ENCODE measurements at places on chromosomes 7 and 10.

- DNase-seq: no peak
Observed at GRCh38 chr10:24292304-24293293, 83.7 kb downstream of the KIAA1217 start.

DNA sequence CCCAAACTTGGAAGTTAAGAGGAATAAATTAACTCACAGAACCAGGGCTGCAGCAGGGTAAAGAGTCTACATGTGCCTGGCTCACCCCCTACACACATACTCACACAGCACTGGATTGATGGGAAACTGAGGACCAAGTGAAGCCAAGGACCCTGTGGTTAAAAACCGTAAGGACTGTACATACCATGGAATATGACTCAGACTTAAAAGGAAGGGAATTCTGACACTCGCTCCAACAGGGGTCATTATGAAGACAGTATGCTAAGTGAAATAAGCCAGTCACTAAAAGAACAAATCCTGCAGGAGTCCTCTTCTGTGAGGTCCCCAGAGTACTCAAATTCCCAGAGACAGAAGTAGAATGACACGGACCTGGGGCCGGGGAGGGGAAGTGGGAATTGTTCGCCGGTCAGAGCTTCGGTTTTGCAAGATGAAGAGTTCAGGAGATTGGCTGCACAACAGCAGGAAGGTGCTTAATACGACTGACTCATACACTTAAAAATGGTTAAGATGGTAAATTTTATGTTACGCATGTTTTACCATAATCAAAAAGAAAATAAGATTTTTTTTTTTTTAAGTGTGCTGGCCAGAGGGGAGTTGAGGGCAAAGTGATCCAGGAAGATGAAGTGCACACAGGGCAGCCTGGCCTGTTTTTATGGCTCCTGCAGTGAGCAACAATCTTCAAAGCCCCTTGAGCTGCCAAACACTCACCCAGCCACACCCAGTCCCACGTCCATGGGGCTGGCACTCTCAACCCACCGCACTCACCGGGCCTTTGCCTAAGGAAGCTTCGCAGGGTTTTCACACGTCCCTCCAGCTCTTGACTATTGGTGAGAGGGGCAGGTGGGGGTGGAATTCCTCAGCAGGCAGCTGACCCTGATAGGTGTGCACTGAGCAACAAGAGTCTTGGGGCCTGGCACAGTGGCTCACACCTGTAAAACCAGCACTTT is 26.4 kb downstream of the DRGX start:
- no peak for DNase-seq

GRCh38 chr7:27533652-27534081 is 129.0 kb downstream of the HIBADH start:
- DNase-seq: no peak

- DNase-seq: no peak
Observed at GRCh38 chr10:104336821-104337467, 1.3 kb downstream of the ITPRIP start.

- no peak for DNase-seq
Observed at GRCh38 chr7:107934991-107935770, 44.2 kb downstream of the DLD start.

GRCh38 chr10:36450380-36450779 is 675.0 kb upstream of the ANKRD30A start:
- peak; percentile 45 for DNase-seq

DNA sequence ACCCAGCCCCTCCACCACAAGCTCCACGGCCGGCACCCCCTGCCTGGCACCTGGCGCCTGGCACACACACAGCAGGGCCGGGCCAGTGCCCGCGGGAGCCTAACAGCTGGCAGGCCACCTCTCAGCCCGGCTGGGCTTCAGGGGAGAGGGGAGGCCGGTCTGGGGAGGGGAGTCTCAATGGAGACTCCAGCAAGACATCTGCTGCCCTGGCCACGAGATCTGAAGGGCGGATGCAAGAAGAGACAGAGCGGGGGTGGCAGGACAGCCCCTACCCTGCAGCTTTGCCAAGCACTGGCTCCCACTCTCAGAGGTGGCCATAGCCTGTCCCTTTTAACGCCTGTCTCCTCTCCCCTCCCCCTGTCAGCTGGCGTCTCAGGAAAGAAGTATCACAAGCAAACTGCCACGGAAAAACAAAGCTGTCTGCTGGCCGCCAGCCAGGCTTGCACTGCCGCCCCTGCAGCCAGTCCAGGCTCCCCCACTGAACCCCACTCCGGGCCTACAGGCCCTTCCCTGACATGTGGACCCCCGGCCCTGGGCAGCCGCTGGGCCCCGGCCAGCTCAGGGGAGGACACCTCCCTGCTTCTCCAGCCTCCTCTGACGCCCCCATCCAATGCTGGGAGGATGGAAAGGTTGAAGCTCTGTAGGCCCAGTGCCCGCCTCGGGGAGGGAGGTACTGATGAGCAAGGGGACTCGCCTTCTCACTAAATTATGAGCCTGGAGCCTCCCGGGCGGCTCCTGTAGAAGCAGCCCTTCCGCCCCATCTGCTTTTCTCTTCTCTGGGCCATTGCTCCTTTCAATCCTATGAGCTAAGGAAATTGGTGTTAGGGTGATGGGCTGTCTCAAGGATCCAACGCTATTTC is 178.4 kb downstream of the ARHGAP12 start:
- DNase-seq: peak; percentile 42

DNA sequence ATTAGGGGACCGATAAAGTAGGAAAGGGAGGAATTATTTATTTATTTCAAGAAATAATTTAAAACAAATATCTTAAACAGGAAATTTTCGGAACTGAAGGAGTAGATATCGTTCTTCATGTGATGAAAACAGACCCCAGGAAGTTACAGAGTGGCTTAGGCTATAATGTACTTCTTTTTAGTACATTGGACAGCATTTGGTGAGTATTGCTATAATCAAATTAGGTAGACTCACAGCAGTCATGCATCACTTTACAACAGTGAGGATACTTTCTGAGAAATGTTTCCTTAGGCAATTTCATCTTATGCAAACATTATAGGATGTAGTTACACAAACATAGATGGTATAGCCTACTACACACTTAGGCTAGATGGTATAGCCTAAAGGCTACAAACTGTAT is 33.0 kb downstream of the FAM237B start:
- DNase-seq: no peak

GRCh38 chr10:121854809-121855445 is 72.9 kb downstream of the ATE1 start:
- DNase-seq: no peak

GRCh38 chr7:8285155-8285554 is 23.2 kb upstream of the ICA1 start:
- DNase-seq: no peak

DNA sequence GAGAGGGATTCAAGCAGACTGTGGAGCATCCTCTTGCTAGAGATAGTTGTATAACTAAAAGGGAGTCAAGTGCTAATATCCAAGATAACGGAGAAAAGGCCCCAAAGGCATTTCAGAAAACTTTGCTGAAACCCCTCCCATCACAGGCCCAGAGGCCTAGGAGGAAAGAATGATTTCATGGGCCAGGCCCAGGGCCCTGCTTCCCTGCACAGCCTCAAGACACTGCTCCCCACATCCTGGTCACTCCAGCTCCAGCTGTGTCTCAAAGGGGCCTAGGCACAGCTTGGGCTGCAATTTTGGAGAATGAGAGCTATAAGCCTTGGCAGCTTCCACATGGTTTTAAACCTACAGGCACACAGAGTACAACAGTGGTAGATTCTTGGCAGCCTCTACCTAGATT is 85.6 kb downstream of the OR13A1 start:
- DNase-seq: no peak

DNA sequence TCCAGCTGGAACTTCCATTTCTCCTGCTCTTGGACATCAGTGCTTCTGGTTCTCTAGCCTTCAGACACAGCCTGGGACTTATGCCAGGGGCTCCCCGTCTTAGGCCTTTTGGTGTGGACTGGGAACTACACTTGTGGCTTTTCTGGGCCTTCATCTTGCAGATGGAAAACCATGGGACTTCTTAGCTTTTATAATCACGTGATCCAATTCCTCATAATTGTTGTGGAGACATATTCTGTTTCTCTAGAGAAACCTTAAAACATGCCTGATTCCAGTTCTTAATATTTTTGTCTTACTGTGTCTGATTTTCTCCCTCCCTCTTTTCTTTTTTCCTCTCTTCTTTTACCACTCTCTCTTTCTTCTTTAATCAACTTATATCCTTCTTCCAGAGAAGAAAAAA is 224.2 kb upstream of the FOXP2 start:
- no peak for DNase-seq

DNA sequence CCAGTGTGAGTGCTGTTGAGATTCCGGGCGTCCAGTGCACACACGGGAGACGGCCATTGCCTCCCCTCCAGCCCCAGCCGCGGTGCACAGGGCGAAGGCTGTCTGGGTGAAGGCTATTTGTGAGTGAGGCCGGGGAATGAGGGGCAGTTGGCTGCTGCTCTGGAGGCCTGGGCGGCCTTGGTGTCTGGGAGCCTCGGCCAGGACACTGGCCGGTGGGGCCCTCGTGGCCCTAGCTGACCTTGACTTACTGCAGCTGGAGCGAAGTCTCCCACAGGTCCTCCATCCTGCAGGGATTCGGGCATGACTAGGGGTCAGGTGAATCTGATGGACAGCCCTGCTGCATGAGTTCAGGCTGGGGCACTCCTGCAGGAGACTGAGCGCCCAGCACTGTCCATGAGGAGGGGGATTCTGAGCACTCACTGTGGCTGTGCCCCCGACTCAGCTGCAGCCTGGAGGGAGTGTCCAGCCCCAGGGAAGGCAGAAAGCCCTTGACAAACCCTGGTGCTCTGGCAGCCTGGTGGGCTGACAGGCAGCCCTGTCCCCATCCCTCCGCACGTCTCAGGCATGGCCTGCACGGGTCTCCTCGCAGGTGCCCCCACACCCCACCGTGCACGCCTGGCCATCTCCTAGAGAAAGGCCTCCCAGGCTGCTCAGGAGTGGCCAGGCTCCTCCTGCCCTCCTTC is 52.7 kb upstream of the FAM20C start:
- no peak for DNase-seq

DNA sequence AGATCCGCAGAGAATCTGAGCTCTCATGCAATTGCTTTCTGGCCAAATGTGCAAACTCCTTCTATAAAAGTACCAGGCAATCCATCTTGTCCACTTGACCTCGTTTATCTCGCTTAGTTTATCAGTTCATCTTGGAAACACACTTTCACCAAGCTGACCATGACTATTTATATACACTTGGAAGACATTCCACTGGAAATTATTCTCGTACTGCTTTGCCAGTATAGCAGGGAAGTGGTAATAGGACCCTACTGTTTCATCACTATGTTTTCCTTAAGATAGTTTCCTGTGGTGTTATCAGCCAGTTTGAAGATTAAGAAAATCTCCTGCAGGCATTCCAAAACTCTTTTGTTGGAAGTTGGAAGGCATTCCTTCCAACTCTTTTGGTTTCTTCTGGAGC is 115.3 kb upstream of the FAM171A1 start:
- DNase-seq: no peak

- DNase-seq: no peak
Observed at GRCh38 chr10:11019724-11020547, 2.3 kb downstream of the CELF2 start.

DNA sequence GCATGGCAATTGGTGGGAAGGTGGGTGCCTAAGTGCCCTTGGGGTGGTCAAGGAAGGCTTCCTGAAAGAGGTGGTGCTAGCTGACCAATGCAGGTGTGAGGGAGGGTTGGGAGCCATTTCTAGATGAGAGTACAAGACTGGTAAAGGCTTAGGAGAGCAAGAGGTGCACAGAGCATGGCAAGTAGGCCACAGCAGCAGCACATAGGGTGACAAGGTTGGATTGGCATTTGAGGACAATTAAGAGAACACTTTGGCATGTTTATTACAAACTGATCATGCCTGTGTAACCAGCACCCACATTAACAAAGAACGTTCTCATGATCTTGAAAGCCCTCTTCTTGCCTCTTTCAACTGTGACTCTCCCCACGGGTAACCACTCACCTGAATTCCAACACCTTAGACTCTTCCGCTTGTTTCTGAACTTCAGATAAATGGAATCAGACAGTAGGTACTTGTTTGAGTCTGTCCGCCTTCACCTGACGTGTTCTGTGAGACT is 107.6 kb downstream of the MYL10 start:
- DNase-seq: no peak

GRCh38 chr7:157097056-157097329 is 41.7 kb upstream of the UBE3C start:
- no peak for DNase-seq

GRCh38 chr7:98785929-98786571 is 83.8 kb downstream of the TMEM130 start:
- DNase-seq: no peak

DNA sequence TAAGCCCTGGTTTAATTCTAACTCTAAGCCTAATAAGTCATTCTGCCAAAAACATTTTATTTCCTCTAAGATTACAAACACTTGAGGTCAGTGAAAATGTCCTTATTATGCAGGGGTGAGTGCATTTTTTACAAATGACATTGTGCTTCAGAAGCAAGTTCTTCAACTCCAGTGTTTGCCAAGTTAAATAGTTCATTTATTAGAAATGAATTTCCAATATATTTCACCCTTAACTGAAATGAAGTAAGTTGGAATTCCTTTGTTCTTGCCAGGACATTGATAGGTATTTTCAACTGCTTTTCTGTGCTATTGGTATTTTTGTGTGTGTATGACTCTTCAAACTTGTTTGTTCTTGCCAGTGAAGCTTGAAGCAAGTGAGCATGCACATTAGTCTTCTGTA is 89.5 kb upstream of the CCDC6 start:
- DNase-seq: no peak

- no peak for DNase-seq
Observed at GRCh38 chr7:47837826-47838225, 110.4 kb downstream of the PKD1L1 start.

GRCh38 chr10:108327706-108328105 is 1163.2 kb upstream of the SORCS1 start:
- DNase-seq: no peak

- no peak for DNase-seq
Observed at GRCh38 chr10:49254556-49255318, 44.2 kb upstream of the C10orf71 start.

- no peak for DNase-seq
Observed at GRCh38 chr7:120404042-120404441, 131.1 kb downstream of the KCND2 start.

GRCh38 chr10:17024461-17024860 is 105.2 kb downstream of the CUBN start:
- no peak for DNase-seq

DNA sequence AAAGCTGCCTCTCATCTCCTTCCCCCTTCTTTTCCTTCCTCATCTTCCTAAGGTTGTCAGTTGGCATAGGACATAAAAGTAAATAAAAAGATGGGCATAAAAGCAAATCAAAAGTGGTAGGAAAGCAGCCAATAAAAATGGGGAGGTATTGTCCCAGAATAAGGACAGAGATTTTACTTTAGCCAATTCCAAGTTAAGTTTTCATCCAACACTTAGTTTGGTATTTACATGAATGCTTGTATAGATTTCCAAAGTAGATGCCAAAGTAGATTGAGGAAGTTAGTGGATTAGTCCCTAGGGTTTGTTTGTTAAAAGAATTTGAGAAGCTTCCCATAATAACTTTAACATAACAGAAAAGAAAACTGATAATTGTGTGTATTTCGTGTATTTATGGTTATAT is 33.7 kb downstream of the HDAC9 start:
- no peak for DNase-seq

GRCh38 chr7:70595370-70595754 is 536.6 kb upstream of the GALNT17 start:
- no peak for DNase-seq

GRCh38 chr7:19215412-19215811 is 70.2 kb upstream of the FERD3L start:
- DNase-seq: peak; percentile 39
